ENCODE measurements at places on chromosomes 4 and X. TPM values are rescaled to one million over a fixed set of nuclear protein-coding genes. Genes with fewer than 3 reads are reported as not detected.

Gene STEEP1
- total RNA-seq = 28.3 TPM

Gene SORCS2
- 5.8 TPM for total RNA-seq

Gene CSAG1
- total RNA-seq = not detected

Gene TMSB15B
- 6.4 TPM for total RNA-seq

Gene MND1
- 13.4 TPM for total RNA-seq

Gene SPANXB1
- total RNA-seq = 2.0 TPM

Gene TLR3
- 0.32 TPM for total RNA-seq

Gene LINC00632
- 1.7 TPM for total RNA-seq

Gene NONO
- total RNA-seq = 345 TPM

Gene NSUN7
- total RNA-seq = 0.43 TPM

Gene DSPP
- not detected for total RNA-seq

Gene SPANXD
- not detected for total RNA-seq

Gene CFP
- 0.17 TPM for total RNA-seq

Gene KANTR
- total RNA-seq = 1.6 TPM

Gene BGN
- not detected for total RNA-seq

Gene NR3C2
- total RNA-seq = 0.08 TPM

Gene SAT1
- total RNA-seq = 394 TPM

Gene H2BW2
- not detected for total RNA-seq

Gene LGI2
- total RNA-seq = 0.20 TPM

Gene NEIL3
- total RNA-seq = 8.4 TPM

Gene ATP1B4
- total RNA-seq = not detected

Gene GABRE
- total RNA-seq = 20.9 TPM

Gene POU3F4
- not detected for total RNA-seq

Gene ARHGAP6
- not detected for total RNA-seq

Gene UGT2A3
- 0.07 TPM for total RNA-seq

Gene VCX3B
- not detected for total RNA-seq

Gene C4orf36
- 1.2 TPM for total RNA-seq

Gene PAK3
- not detected for total RNA-seq

Gene CACNA1F
- not detected for total RNA-seq

Gene UGT2B15
- total RNA-seq = 0.07 TPM

Gene ERAS
- 0.10 TPM for total RNA-seq

Gene CT83
- not detected for total RNA-seq

Gene BANK1
- 0.81 TPM for total RNA-seq
